ENCODE measurements at places on chromosomes 4 and X. TPM values are rescaled to one million over a fixed set of nuclear protein-coding genes. Genes with fewer than 3 reads are reported as not detected.

The CENPU gene
- 84.3 TPM for polyA plus RNA-seq

The VBP1 gene
- 113 TPM for polyA plus RNA-seq

GRCh38 chr4:5553801-5554200 lies 154.6 kb downstream of the EVC2 start:
- no peak for DNase-seq

The CXCL10 gene
- not detected for polyA plus RNA-seq

The TLR10 gene
- polyA plus RNA-seq, result 0.03 TPM

The SHOX gene
- not detected for polyA plus RNA-seq

GRCh38 chr4:86523333-86523732 lies 70.8 kb upstream of the PTPN13 start:
- DNase-seq, result no peak

DNA sequence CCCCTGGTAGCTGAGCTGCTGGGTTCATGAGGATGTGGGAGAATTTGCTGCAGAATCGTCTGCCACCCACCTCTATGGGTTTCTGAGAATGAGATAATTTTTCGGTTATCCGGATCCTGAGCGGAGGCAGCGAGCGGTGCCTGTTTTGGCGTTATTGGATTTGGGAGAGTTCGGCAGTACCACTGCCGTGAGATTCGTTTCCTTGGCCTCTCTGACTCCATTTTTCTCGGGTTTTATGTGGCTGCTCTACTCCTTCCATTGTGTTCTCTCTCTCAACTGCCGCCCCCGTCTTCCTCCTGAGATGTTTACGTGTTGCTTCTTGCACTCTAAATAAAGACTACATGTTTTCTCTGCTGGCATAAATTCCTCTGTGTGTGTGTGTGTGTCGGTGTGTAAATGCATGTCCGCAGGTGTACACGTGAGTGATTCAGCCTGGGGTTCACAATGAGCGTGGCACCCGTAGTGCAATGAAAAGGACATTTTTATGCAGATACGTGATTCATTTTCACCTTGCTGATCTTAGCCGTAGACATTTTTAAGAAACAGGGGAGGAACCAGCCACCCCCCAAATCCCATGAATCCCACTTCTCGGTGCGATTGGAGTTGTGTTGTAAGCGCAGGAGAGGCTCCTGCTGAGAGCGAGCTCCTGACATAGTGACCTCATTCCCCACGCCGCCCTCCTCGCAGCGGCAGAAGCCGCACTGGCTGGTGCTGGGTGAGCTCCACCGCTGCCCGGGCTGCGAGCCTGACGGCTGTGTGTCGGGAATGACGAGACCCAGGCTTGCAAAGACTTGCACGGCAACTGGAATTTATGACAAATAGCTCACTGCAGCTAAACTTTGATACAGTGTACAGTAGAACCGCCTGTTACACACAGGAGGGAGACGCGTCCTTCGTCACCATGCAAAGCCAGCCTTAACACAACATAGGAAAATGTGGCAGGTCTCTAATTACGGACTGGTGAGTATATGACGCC lies 82.2 kb downstream of the STOX2 start:
- DNase-seq, result no peak

DNA sequence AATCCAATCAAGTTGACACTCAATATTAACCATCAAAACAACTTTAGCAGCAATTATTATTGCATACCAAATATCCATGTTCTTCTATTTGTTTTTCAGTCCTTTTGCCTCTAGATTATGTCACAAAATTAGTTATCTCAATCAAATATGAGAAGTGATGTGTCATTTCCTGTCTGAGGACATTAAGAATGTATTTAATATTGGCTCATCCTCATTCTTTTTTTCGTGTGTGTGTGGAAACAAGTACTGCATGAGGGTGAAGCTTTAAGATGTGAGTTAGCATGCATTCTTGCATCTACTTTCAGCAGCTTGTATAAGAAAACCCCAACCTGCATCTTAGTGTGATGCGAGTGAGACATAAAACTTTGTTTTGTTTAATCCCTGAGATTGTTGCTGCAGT lies 301.4 kb downstream of the GRIA2 start:
- no peak for DNase-seq

DNA sequence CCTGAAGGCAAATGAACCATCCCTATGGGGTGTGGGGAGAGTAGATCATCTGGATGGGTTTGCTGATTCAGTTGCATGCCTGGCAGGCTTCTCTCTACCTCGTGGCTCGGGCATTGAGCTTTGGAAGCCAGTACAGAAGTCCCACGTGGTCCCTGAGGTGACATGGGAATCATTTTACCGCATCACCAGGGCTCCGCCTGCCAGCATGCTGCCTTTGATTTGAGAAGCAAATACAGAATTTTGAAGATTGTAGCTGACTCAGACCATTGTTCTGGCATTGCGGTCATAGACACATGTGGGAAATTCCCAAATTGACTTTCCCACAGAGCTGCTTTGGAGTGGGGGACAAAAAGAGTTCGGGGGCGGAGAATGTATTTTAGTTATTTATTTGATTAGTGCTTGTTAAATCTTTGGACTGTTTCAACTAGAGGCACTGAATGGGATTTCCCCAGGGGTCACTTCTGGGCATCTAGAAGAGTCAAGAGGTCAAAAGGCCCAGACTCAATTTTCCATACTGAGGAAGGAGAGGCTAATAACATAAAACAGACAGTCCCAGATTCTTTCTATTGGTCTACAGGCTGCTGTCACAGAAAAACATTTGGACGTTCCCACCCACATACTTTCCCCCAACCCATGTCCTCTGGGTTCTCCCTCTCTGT lies 79.3 kb downstream of the NHSL2 start:
- no peak for DNase-seq

The WAS gene
- polyA plus RNA-seq, result 3.8 TPM

The PABPC1L2A gene
- polyA plus RNA-seq, result not detected

DNA sequence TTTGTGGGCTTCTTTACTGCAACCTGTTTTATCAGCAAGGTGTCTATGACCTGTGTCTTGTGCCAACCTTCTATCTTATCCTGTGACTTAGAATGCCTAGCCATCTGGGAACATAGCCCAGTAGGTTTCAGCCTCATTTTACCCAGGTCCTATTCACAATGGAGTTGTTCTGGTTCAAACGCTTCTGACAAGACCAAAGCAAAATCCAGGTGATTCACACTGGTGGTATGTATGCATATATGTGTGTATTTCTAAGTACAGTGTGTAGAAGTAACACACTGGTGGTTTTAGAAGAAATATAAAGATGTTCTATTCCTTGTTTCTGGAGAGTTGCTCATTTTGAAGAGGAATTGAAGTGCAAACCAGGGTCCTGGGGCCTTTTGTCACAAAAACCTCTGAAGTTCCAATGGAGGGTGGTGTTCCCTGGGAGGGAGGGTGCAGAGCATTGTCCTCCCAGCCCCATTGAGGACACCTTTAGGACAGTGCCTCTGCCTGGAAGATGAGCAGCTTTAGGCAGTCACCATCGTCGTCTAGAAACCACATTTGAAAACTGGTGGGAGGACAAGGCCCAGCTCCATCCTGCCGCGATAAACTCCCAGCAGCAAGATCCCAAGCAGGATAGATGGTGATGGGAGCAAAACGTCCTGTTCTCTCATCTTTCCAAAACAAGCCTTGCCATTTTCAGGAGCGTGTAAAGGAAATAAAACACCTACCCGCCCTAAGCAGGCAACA lies 191.4 kb downstream of the TSPAN5 start:
- DNase-seq, result no peak

DNA sequence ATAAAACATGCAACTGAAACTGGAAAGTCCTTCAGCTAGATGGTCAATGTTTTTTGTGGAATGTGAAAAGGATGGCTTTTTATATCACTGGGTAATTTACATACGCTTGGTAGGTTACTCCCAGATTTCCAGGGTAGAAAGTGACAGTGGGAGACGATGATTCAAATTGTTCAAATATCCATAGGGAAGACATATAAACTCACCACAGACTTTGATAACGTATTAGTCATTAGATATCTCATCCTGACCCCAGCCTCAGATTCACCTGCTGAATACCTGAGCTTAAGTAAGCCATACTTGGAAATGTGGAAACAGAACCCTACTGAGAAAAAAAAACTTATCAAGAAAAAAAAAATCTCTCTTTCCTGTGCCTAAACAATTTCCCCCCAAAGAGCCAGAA lies 169.4 kb downstream of the ZNF674 start:
- DNase-seq, result no peak

The TMSB15B gene
- 0.93 TPM for polyA plus RNA-seq

GRCh38 chrX:113457719-113458118 lies 617.1 kb upstream of the AMOT start:
- no peak for DNase-seq

GRCh38 chr4:169068423-169068822 lies 58.4 kb upstream of the CBR4 start:
- no peak for DNase-seq

DNA sequence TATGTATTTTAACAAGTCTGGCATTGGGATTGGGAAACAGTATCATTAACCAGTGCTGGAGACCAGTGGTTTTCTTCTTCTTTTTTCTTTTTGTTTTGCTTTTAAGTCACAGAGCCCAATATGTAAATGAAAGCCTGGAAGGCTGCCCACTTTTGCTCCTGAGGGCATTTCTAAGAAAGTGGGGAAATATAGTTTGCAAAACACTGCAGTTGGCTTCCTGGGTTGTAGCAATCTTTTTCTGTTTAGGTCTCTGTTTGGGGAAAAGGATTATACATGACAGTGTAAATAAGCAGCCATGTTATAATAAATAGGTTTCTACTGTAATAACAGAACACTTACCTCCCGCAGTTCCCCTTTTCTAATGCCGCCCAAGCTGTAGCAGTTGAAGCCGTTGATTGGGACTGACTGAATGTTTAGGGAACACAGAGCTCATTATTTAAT lies 105.5 kb downstream of the TMEM164 start:
- DNase-seq, result no peak

DNA sequence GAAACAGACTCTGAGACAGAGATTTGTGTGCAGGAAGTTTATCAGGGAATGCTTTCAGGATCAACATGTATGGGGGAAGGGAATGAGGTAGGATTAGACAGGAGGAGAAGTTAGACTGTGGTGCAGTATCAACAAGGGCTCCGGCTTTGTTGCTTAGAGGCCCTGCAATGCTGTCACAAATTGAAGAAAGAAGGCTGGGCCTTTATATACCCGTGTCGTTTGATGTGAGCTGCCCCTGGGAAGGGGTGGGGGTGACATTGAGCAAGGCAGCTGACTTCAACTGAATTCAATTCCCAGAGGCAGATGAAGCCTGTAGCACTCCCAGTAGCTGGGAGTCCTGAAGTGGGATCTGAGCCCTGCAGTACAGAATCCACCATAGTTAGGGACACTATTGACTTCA lies 29.5 kb upstream of the USP9X start:
- DNase-seq, result no peak

DNA sequence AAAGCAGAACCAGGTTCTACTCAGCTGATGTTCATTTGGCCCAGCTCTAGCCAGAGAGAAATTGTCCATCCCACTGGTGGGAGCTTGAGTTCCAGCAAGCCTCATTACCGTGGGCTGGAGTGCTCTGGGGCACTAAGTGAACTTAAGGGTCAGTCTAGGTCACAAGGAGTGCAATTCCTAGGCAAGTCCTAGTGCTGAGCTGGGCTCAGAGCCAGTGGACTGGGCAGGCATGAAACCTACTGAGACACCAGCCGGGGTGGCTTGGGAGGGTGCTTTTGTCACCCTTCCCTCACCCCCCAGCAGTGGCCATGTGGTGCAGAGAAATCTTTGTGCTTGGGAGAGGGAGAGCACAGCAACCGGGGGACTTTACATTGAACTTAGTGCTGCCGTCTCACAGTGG lies 39.4 kb downstream of the GSX2 start:
- no peak for DNase-seq

DNA sequence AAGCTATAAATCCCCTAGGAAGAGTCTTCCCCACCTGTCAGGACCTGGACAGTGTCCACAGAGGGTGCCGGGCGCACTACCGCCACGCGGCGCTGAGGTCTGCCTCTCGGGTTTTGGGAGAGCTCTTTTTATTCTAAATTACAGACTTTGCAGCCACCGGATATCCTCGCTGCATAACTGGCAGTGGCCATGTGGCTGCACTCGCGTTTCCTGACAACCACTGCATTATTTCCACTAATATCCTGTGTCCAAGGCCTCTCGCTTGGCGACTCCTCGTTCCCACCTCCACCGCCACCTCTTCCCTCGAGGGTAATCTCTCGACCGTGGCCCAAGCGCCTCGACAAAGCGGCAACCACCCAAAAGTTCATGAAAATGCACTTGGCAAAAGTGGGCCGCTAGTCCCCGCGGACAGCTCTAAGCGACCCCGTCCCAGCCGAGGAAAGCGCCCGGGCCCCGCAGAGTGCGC lies 512 bp upstream of the TMEM131L start:
- DNase-seq, result peak; percentile 60

DNA sequence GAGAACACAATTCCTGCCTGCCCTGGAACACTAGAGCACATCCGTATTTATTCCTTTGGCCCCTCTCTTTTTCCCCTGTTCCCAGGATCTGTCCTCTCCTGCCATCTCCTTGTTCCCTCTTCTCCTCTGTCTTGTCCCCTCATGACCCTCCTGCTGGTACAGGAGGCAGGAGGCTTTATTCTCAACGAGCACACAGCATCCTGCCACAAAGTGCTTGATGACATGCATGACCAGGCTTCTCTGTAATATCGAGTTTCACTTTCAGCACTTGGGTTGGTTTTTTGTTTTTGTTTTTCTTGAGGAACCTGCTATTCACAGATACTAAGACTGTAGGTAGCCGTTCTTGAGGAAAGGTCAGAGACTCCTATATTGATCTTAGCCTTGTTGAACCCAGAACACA lies 35.3 kb downstream of the NALF2 start:
- DNase-seq, result no peak

- DNase-seq, result no peak
These were observed 1.4 kb downstream of the DDX60L start for GRCh38 chr4:168478868-168479267.

The BEX5 gene
- 2.0 TPM for polyA plus RNA-seq

DNA sequence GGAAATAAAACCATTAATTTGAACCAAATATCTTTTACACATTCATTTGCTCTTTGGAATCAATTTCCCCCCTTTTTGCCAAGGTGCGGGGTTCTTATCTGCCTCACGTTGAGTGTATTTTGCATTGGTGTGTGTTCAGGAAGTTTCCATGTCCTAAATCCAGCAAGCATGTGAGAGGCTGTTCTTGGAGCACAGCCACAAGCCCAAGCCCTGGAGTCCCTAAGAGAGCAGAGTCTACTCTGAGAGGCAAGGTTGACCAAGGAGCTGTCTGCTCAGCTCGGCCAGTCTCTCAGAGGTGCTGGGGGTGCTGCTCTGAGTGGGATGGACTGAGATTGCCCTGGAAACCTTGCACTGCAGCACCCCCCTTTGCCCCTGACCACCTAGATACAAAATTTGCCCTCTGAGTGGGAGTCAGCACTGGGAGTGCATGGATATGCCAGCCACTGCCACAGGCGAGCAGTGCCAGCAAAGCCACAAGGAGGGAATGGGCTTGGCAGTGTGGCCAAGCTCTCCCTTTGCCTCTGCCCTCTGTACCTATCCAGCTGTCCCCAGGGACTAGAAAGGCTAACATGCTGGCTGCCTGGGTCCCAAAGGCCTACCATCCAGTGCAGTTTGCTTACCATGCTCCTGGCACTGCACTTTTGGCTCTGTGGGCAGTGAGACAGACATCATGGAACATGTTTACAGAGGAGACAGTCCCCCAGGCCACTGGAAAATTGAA lies 20.5 kb upstream of the FAM193A start:
- no peak for DNase-seq

- DNase-seq, result no peak
These were observed 37.5 kb downstream of the ARHGAP10 start for GRCh38 chr4:147769386-147769785.

GRCh38 chr4:166012129-166013030 lies 139.3 kb downstream of the TLL1 start:
- no peak for DNase-seq

The SLC10A4 gene
- 10.7 TPM for polyA plus RNA-seq

The TMPRSS11B gene
- 0.20 TPM for polyA plus RNA-seq
